B cell (primary cell): ENCODE measurements at places on chromosomes 2 and 18.

DNA sequence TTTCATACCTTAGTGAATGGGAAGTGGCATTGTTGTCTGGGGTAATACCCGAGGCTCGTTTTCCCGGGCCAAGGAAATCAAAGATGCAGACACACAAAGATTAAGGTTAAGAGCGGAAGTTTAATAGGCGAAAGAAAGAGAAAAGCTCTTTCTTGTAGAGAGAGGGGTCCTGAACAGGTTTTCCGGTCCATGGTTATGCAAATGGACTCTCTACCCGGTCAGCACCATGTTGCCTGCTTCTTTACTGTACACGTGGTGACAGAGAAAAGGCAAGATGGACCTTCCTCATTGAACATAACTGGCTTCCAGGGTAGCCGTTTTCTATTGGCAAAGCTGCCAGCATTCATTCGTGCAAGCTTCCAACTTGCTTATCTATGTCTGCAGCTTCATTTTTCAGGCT lies 2063.5 kb downstream of the SUCLG1 start:
- DNase-seq: no peak

GRCh38 chr2:16650287-16651249 lies 15.1 kb downstream of the CYRIA start:
- DNase-seq: peak; percentile 61

GRCh38 chr2:173387079-173387478 lies 32.4 kb downstream of the CDCA7 start:
- DNase-seq: no peak

DNA sequence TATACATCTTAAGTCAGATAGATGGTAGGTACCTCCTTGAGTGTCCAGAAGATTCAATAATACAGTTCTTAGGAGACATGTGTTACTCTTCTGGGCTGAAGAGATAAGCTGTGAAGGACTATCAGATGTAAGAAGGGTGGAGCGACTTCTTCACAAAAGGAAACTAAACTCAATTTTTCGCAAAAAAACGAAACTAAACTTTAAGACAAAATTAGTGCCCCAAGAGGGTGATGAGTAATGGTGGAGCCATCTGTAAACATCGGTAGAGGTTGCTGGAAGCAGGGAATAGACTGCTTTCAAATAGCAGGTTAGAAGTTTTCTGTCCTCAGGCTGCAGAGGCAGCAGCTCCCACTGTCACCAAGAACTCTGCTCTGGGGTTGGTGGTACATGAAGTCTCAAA lies 111.6 kb upstream of the TACR1 start:
- DNase-seq: no peak

DNA sequence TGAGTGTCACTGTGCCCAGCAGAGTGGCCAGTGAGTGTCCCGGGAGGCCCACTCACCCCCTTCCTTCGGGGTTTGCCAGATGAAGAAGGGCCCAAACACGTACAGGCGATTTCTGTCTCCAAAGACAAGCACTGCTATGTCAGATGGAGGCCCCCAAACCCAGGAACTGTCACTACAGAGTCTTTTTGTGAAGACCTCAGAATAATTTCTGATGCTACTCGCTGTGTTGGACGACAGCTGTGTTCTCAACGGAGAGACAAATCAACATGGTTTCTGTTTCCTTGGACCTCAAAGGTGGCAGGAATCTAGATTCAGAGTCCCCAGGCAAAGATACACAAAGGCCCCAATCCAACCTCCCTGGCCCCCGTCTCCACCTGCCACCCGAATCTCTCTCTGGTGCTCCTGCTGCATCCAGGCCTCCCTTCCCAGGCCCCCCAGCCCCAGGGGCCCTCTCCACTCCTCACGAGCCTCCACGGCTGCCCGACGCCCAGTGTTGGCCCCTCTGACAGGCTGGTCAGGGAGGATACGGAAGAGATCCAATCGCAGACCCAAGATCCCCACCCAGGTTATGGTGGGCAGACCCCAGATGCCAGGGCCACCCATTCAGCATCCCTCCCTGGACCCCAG lies 2.4 kb upstream of the GPR17 start:
- no peak for DNase-seq

DNA sequence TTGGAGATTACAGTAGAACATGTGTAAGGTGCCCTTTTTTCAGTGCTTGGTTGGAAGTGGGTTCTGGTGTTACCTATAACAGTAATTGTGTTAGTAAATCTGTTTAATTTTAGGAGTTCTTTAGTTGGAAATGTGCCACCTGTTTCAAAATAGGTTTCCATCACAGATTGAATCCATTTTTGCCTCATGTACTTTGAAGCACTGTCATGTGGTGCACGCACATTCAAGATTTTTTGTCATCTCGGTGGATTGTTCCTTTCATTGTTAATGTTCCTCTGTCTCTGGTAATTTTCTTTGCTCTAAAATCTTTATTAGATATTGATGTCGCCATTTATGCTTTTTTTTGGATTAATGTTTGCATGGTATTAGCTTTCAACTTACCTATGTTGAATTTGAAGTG lies 1.3 kb downstream of the ATP9B start:
- DNase-seq: no peak

GRCh38 chr18:46393230-46393629 lies 263.8 kb downstream of the LOXHD1 start:
- no peak for DNase-seq

GRCh38 chr2:198144660-198145059 lies 340.3 kb downstream of the PLCL1 start:
- no peak for DNase-seq

DNA sequence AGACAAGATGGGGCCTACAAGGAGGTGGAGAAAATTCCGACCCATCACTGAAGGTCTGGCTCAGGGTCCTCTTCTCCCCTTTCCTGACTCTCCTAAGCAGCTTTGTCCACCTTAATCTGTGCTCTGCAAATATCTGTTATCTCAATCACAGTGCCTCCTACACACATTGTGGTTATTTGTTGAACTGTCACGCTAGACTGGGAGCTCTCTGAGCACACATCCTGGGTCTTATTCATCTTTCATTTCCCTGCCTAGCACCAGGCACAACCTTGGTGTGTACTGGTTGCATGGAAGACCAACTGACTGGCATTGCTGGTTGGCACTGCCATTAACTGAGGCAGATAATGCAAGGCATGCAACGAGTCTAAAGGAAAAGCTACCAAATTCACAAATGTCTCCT lies 122.9 kb upstream of the ST6GAL2 start:
- DNase-seq: no peak

- DNase-seq: no peak
These were observed 20.4 kb downstream of the REV1 start for GRCh38 chr2:99469394-99469793.

DNA sequence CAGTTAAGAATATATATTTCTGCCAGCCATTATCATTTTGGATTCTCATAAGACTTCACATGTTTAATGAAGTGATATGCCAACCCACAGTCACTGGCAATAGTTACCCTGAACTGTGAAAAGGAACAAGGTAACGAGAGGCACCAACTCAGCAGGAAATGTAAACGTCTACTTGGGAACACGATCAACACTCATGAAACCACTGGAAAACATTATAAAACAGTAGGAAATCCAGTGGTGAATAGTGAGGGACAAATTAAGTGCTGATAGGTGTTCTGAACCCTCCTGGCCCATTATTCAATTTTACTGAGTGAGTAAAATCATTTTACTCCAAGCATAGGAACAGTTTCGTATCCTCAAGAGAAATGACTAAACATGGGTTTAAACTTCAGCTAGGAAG lies 17.1 kb downstream of the CCDC68 start:
- DNase-seq: no peak

GRCh38 chr18:49743117-49743567 lies 70.2 kb downstream of the ACAA2 start:
- no peak for DNase-seq

DNA sequence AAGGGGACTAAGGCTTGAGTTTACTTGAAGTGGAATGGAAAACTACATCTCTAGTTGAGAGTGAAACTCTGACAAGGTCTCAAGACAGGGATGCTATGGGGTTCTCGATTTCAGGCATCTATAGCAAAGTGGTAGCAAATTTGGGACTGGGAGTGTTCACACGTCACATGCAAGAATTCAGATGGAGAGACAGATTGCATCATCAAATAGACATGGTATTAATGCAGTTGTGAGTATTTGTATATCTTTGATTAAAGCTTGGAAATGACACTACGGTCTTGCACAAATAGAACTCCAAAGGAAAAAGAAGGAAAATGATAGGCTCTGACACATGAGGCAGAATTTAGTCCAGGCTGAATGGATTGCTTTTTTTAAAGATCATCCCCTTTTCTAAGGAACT lies 1061.6 kb upstream of the FANCL start:
- no peak for DNase-seq
